Nephron progenitor cell (in vitro differentiated cells): ENCODE measurements at places on chromosomes 16 and 17.
A peak's percentile ranks its signal among the peaks of the same experiment; 100 is the strongest.

DNA sequence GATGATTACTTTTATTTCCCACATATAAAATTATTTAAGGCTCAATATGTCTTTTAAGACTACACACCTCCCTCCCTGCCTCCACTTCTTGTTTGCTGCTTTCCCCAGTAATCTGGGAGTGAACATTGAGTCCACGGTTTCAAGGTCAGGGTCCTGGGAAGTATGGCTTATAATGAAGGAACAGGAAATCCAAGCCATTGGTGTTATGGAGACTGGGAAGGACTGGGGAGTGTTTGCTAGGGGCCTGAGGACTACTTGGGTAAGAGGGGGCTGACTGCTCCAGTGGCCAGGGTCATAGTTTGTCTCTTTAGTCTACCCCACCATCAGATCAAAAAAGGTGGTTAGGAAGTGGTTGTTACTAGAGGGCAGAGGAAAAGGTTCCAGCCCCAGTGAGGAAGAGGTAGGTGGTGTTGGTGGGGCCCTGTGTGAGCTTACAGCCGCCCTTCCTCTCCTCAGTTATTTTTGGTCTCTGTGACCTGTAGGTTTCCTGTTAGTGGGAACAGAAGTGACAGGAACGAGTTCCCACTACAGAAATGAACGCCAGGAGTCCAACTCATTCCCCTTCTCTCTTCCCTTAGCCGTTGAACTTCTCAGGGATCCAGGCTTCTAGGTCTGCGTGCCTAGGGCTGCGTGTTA, 742 bp upstream of the SLC16A13 start:
- no peak for DNase-seq

DNA sequence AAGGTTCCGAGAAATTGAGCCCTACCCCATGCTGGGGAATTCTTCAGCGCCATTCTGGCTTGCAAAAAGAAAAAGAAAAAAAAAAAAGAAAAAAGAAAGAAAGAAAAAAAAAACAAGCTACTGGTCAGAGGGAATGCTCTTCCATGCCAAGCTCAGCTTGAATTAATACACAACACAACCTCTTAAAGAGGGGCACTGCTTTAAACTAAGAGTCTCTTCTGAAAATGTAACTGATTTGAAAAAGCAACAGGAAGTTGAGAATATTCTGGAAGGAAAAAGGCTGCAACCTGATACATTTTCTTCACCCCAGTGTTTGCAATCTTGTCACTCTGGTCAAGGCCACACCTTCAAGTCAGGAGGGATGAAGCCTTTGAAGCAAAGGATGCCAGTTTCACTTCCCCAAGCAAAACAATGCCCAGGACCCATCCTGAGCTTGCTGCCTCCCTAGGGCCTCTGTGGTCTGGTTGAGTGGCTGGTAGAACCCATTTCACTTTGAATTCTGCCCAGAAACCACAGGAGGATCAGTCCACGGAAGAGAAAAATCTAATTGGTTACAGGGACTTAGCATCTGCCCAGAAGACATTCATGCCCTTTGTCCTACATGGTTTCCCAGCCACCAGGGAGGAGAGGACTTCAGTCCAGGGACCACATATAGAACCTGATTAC, 389.7 kb downstream of the SOX9 start:
- no peak for DNase-seq

DNA sequence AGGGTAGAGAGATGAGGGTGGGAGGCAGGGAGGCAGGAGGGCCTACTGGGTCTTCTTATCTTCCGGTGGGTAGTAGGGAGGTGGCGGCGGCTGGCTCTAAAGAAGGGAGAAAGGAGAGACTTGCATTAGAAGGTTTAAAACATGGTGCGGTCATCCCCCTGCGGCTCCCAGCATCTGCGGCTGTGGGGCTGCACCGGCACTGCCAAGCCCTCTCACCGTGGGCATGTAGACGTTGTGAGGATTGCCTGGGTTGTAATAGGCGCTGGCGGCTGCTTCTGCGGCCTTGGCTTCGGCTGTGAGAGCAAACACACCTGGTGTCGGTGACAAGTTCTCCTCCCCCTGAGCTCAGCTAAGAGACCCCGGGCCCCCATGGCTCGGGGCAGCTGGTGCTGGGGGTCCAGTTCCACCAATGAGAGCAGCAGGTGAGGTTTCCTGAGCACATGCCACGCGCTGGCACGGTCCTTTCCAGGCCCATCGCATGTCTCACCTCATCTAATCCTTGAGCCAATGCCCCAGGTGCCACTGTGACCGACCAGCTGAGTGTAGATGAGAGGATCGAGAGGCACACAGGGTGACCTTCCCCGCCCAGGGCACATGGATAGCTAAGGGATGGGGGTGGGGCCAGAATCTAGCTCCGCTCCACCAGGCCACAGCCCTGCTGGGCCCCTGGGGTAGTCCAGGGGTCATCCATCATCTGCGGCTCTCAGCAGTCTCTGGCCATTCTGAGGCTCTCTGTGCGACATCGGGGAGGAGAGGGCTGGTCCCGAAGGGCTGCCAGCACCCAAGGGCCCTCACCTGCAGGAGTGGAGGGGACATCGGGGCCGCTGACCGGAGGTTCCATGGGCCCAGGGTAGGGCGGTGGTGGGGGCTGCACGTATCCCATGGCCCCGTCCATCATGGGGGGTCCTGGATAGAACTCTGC, 2.7 kb upstream of the UNC13D start:
- DNase-seq = no peak

GRCh38 chr17:78651554-78651953, 74.4 kb upstream of the DNAH17 start:
- no peak for DNase-seq

DNA sequence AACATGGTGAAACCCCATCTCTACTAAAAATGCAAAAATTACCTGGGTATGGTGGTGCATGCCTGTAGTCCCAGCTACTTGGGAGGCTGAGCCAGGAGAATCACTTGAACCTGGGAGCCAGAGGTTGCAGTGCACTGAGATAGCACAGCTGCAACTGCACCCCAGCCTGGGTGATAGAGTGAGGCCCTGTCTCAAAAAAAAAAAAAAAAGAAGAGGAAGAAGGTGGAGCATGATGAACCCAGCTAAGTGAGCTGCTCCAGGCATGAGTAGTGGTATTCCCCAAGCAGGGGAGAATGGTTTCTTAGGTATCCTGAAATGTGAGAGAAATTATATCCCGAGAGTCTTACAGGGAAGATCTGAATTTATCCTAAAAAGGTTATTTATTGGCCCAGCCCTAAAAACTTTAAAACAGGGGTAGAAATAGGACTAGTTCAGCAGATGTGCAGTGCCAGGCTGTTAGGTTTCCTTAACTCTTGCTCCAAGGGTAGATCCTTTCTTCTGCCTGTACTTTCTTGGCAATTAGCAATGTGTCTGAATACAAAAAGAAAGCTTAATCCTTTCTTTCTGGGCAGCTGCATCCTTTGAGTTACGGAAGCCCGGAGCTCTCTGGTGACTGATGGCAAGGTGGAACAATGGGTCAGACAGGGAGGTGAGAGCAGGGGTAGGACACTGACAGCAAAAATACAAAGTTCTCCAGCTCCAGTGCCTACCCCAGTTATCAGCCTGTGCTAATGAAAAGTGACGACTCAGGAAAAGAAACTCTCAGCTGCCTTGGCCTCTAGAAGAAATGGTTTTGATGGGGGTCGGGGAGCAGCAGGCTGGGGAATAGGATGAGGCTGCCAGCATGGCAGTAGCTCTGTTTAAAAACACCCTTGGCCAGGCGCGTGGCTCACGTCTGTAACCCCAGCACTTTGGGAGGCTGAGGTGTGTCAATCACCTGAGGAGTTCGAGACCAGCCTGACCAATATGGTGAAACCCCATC, 36.5 kb upstream of the TOB1 start:
- DNase-seq = no peak

- no peak for DNase-seq
Measured at GRCh38 chr17:2253768-2254406, 49.7 kb downstream of the SMG6 start.

DNA sequence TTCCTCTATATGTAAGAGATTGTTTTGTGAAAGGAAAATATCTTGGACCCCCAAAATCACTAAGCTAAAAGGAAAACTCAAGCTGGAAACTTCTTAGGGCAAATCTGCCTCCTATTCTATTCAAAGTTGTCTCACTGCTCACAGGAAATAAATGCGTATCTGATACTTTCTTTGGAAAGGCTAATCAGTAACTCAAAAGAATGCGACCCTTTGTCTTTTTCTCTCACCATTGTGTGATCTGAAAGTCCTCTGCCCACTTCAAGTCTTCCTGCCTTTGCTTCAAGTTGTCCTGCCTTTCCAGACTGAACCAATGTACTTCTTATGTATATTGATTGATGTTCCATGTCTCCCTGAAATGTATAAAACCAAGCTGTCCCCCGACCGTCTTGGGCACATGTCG, 157.3 kb downstream of the KIF2B start:
- DNase-seq = no peak

- DNase-seq = no peak
Measured at GRCh38 chr16:30805056-30805369, 18.0 kb upstream of the ZNF629 start.

- peak; percentile 91 for DNase-seq
Measured at GRCh38 chr16:24858219-24859041, 12.7 kb downstream of the SLC5A11 start.

DNA sequence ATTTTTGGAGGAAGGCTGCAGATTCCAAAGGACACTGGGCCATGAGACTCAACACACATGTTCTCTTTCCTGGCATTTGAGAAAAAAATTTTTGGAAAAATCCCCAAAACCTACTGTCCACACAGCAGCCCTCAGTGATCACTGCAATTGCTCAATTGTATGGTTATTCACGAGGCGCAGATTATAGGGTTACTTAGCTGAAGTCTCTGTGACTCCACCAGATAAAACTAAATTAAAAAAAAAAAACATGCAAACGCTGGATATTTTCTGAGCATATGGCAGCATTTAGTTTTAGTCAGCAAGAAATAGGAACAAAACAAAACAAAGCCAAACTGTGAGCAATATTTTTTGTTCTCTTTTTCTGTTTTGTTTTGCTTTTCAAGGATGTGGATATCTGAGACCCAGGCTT, 83.8 kb upstream of the FAM20A start:
- no peak for DNase-seq

DNA sequence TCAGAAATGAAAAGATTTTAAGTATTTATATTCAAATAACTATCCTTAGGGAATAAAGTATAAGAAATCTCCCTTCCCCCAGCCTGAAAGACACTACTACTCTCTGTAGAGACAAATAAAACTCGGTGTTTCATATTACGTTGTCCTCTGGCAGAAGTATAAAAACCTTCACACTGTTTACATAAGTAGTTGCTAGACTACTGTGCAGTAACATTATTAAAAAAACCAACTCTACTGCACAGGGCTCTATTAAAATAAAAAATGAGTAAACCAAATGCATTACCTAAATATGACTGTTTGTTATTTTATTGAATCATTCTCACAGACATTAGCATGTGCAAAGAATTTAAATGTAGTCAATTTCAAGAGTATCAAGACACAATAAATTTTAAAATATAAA, 67.4 kb downstream of the MED13 start:
- no peak for DNase-seq

GRCh38 chr17:28908640-28909167, 5.8 kb upstream of the DHRS13 start:
- no peak for DNase-seq

GRCh38 chr17:13374203-13375143, 227.3 kb downstream of the HS3ST3A1 start:
- DNase-seq = no peak
